ENCODE measurements at places on chromosomes 11 and 22.

DNA sequence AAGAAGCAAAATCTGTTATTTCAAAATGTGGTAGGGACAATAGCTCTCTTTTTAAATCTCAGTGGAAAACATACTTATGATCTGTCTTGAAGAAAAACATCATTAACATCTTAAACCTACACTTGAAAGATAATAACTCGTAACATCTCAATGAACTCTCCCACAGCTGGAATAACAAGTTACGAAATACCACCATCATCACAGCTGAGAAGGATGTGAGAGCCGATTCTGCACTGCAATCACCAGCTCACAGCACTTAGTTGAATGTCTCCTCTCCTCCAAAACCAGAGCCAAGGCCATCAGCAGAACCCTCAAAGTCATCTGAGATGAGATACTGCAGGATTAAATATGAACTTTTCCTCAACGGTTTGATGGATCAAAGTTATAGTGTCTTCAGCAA lies 124.3 kb downstream of the ARHGAP20 start:
- DNase-seq = no peak

- no peak for DNase-seq
These were observed 9.2 kb downstream of the ADORA2A start for GRCh38 chr22:24436553-24436952.

GRCh38 chr11:575313-575995 lies 816 bp upstream of the PHRF1 start:
- no peak for DNase-seq

DNA sequence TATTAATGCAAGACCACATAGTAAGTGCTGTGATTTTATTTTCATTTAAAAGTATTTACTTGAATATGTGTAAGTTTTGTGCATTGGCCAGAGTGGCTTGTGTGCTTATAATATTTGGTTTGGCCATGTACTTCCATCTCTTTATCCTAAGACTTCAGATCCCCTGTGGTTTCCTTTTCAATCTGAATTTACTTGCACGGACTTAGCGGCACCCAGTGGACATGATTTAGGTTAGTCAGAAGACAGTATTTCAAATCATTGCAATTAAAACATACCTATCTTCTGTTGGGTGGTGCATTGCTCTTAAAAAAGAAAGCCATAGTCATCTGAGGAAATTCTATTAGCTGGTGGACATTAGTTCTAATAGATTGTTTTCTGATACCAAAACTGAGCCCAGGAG lies 30.7 kb downstream of the PIWIL4 start:
- DNase-seq = no peak

DNA sequence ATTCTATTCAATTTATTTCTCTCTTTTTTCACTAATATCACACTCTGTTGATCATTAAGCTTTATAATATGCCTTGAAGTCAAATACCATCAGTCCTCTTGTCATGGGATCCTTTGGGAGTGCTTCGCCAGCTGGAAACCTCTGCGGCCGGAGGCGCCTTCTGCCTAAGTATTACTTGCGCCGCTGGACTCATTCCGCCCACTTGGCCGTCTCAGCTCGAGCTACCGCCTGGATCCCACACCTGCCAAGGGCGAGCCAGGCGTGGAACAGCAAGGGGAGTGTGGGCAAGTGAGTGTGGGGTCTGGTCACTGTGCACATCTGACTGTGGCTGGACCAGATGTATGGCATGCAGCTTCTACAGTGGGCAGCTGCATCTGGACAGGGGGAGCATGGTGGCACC lies 9.1 kb upstream of the MAP6 start:
- DNase-seq = no peak

DNA sequence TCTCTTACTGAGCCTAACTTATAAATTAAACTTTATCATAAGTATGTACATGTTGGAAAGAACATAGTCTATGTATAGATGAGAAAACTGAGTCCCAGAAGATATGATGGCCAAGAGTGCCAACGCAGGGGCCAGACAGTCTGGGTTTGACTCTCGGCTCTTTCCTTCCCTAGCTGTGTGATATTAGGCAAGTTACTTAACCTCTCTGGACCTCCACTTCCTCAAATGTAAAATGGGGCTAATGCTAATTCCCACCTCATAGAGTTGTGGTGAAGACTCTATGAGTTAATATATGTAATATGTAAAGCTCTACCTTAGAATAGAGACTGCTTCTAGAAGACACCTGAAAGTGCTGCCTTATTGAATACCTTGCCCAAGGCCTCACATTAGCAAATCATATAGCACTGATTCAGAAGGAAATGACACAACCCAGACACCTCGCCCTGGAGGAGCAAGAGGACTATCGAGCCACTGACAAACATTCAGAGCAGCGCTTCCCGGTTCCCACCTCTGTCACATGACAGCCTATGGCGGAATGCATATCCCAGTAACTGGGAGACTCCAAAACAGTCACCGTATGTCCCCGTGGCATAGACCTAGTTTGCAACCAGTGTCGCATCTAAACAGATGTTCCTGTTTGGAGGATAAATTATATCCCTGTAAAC lies 11.3 kb upstream of the CCDC86 start:
- no peak for DNase-seq

- DNase-seq = peak; percentile 59
These were observed 8.2 kb upstream of the SERPINH1 start for GRCh38 chr11:75553889-75554257.

DNA sequence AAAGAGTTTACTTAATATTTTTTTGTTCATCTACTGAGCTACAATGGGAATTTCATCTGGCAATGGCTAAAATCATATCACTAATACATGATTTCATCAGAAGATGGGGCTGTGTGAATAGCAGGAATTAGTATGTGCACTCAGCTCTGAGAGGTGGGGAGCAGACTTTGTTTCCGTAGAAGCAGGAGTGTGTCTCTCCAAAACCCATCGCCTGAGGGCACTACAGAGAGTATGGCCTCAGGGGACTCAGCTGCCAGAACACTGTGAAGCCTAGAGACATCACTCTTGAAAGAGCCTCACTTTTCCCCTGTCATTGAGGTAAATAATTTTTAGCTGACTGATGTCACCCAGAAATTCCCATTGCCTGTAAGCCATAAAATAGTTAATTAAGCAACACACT lies 261.4 kb upstream of the ISX start:
- no peak for DNase-seq

DNA sequence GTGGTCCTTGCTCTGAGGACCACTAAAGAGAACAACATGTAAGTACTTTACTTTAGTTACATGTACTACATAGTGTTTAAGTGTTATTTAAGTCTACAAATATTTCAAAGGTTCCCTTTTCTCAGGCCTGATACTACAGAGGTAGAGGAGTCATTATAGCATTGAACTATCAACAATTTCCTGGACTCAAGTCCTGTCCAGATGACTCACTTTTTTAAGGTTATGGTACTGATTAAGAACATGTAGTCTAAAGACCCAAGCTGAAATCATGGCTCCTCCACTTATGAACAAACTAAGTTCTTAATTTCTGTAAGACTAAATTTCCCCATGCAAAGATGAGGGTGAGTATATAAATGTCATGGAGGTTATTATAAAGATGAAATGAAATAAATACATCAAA lies 74.7 kb downstream of the NARS2 start:
- no peak for DNase-seq

GRCh38 chr22:42331014-42331413 lies 60.6 kb upstream of the TCF20 start:
- DNase-seq = no peak

- DNase-seq = no peak
These were observed 14.9 kb upstream of the GALNT18 start for GRCh38 chr11:11636671-11637070.

- DNase-seq = peak; percentile 94
These were observed 2.3 kb downstream of the TSPAN4 start for GRCh38 chr11:844693-845644.

GRCh38 chr11:80815752-80816453 lies 1375.1 kb upstream of the TENM4 start:
- no peak for DNase-seq

DNA sequence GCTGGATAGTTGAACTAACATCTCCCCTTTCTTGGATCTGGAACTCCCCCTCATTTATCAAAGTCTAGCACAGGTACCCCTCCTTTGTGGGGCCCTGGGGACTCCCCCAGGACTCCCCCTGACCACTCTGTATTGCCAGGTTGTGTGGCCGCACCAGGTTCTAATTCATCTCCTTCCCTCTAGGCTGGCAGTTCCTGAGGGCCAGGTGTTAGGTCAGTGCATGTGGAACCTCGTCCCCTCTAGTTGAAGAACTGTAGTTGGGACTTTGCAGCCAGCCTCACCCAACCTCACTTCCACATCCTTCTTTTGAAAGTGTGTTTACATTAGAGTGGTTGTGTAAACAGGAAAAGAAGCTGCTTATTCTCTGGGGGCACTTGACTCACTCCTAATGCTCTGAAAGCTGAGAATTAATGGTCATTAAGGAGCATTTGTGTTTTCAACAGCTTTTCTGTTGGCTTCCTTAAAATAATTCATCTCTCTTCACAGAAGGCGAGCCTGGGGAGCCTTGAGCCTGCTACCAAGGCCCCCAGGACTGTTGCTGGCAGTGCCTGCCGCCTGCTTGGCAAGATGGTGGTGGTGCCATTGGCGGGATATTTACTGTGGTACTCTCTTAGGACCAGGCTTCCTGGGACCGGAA lies 11.8 kb downstream of the UPB1 start:
- no peak for DNase-seq

DNA sequence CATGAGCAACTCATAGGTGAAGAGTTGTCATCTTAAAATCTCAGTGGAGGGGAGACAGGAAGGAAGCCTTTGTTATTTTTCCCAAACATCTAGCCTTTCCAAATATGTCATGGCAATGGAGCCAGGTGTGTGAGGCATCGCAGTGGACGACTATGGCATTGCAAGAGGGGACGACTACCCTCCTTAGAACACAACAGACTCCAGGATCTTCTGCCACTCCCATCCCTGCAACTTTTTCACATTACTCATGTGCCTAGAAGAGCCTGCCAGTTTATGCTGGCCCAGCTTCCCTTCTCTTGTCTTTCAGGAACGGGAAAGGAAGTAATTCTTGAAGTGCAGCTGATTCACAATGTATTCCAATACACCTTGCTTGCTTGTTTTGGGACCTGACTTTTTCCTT lies 1008.4 kb downstream of the OPCML start:
- DNase-seq = no peak

DNA sequence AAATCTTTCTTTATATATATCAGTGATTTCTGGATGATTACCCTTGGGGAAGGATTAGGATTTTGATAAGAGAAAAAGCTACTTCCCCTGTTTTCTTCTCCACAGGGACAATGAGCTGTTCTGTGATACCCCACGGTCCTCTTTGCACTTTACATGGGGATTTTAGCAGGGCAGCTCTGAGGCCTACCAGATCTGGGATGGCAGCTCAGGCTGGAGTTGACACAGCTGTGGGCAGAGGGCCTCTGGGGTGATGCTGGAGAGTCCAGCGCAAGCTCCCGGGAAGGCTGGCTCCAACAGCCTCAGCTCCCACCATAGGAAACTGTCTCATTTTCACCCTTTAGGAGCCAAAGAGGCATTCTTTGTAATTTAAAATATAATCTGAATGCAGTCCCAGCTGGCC lies 383.8 kb upstream of the NARS2 start:
- DNase-seq = no peak

DNA sequence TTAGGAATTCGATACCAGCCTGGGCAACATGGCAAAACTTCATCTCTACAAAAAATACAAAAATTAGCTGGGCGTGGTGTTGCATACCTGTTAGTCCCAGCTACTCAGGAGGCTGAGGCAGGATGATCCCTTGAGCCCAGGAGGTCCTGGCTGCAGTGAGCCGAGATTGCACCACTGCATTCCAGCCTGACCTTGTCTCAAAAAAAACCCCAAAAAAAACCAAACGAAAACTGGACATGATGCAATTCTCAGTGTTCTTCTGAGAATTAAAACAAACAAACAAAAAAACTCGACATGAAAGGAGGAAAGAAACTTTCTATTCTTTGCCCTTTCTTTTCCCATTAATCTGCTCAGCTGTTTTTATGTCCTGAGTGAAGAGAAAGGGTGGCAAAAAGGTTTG lies 7.4 kb downstream of the MED17 start:
- DNase-seq = no peak
